NCI-H1048 (cell line): ENCODE measurements at places on chromosomes 12 and 14.

DNA sequence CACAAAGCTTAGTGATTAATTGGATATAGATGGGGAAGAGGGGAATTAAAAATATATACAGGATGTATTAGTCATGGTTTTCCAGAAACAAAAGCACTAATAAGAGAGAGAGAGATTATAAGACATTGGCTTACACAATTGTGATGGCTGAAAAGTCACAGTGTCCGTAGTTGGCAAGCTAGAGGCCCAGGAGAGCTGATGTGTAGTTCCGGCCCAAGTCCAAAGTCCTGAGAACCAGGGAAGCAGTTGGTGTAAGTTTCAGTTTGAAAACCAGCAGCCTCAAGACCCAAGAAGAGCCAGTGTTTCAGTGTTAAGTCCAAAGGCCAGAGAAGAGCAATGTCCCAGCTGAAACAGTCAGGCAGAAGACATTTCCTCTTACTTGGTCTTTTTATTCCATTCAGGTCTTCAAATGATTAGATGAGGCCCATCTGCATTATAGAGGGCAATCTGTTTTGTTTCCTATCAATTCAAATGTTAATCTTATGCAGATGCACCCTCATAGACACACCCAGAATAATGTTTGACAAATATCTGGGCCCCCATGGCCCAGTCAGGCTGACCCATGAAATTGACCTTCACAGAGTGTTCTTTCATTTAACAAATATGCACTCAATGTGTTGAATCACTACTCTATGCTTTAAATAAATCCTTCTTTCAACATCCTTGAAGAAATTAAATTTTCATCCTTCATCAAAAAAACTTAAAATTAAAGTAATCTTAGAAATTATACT lies 67.2 kb upstream of the DIO2 start:
- no peak for DNase-seq

GRCh38 chr12:80241576-80242273 lies 142.4 kb downstream of the OTOGL start:
- no peak for DNase-seq

DNA sequence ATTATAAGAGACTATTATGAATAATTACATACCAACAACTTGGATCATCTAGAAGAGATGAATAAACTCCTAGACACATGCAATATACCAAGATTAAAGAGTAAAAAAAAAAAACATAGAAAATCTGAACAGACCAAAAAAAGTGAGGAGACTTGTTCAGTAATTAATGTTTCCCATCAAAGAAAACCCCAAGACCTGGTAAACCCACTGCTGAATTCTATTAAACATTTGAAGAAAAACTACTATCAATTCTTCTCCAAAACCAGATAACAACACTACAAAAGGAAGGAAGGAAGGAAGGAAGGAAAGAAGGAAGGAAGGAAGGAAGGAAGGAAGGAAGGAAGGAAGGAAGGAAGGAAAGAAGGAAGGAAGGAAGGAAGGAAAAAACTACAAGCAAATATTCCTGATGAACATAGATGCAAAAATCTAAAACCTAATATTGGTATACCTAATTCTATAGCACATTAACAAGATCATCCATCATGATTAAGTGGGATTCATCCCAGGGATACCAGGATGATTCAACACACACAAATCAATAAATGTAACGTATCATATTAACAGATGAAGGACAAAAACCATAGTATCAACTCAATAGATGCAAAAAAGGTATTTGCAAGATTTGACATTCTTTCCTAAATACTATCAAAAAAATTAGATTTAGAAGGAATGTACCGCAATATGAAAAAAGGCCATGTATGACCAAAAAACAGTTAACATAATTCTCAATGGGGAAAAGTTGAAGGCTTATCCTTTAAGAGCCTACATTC lies 445.5 kb downstream of the KCNH5 start:
- no peak for DNase-seq

DNA sequence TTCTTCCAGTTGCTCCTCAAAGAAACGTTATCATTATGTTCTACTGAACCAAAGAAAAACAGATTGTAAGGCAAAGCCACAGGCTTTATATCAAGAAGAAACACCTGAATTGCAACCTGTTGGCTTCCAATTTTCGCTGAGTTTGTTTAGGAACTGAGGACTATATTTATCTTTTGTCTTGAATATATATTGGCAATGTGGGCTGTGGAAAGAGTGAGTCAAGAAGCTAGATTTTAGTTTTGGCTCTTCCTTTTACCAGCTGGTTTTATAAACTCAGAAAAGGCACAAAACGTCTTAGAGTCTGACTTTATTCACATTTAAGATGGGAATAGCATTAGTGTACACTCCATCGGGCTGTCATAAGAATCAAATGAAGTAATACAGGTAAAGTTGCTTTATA lies 10.4 kb upstream of the PTHLH start:
- no peak for DNase-seq

- DNase-seq: no peak
Measured at GRCh38 chr12:12622418-12622817, 10.7 kb downstream of the CREBL2 start.

GRCh38 chr14:94115058-94115591 lies 4.6 kb downstream of the IFI27 start:
- no peak for DNase-seq

GRCh38 chr14:81884382-81884781 lies 350.7 kb upstream of the SEL1L start:
- DNase-seq: no peak

- DNase-seq: no peak
Measured at GRCh38 chr12:9334041-9334692, 126.0 kb upstream of the PZP start.

- DNase-seq: no peak
Measured at GRCh38 chr12:62728741-62729140, 206.2 kb downstream of the PPM1H start.

DNA sequence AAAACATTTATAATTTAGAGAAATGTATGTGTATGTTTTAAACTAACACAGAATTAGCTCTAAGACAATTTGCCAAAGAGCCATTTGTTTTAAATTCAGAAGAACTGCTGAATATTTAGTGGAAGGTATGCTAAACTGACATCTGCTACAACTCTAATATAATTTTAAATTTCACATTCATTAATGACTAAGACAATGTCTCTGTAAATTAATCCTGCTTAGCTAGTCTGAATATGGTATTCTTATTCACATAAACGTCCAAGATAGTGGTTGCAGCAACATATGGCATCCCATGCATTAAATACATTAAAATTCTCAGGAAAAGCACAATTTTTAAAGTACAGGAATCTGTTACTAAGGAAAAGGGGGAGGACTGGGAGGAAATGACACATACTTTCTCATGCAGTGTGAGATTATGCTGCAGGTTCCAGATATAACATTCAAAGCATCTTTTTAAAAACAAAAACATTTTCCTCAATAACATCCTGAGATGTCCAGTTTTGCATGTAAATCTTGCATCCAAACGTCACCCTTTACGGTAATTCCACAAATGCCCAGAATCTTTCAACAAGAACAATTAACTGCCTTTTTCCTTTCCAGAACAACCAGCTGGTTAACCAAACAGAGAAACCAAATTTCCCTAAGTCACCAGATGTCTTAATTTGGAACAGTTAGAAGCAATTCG lies 26.9 kb downstream of the WDR89 start:
- DNase-seq: no peak

- no peak for DNase-seq
Measured at GRCh38 chr12:112418273-112418607, 507 bp upstream of the PTPN11 start.

- no peak for DNase-seq
Measured at GRCh38 chr12:99847936-99848335, 136.8 kb downstream of the ANKS1B start.

DNA sequence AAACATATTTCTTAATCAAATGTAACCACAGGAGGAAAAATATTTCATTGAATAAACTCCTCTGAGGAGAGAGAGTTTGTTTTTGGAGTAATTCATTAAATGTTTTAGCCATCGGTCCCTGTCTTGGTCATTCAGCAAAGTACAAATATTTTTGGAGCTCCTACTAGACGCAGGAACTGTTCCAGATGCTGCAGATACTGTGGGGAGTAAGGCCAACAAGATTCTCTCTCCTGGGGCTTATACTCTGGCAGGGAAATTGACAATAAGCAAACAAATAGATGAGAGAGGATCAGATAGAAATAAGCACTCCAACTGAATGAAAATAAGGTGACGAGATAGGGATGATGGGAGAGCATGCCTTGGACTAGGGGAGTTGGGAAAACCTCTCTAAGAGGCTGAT lies 264.1 kb downstream of the TTC8 start:
- no peak for DNase-seq

DNA sequence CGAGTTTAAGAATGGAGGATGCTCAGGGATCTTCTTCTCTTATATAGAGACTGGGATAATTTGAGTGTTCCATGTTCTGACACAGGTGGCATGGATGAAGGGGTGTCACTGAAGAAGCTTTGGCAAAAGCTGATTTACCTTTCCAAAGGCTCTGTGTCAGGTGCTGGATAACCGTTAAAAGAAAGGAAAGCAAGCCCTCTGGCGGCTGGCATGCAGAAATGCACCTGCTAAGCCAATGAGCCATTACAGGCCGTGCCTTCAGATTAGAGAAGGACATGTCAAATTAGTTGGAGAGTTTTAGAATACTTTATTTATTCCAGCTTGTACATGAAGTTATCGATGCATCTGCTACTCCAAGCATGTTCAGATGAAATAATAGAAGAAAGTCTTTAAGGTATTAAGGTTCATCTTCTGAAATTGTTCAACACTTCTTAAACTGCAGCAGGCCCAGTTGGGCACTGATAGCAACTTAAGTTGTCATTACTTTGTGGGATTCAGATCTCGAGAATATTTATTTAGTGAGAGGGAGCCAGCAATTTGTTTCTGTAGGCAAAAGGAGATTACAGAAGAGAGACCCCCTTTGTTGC lies 678.2 kb downstream of the NRXN3 start:
- no peak for DNase-seq

DNA sequence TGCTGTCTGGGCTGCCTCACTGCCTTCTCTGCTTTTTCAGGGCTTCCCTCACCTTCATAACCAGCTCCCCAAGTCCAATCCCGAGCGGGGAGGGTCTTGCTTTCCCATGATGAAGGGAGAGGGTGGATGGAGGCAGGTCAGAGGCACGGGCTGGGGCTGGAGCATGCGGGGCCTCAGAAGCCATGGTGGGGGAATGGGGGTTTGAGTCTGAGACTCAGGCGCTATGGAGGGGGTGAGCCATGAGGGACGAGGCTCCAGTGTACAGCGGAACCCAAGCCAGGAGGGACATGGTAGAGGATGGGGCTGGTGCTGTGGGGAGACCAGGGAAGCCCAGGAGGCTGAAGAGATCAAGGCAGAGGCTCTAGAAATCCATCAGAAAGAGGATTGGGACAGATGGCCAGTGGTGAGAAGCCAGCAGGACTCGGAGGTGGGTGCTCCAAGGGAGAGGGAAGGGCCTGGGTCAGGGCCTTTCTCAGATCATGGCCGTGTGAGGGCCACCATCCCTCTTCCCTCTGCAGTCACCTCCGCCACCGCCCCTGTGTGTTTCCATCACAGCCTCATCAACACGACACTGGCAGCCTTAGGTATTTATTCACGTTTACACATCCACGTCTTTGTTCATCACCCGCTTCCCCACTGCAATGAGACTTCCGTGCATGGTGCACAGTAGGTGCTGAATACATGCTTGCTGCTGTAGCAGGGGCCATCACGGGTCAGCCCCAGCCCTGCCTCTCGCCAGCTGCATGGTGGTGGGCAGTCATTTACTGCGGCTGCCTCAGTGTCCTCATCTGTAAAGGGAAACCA lies 144.7 kb downstream of the ADGRD1 start:
- no peak for DNase-seq

GRCh38 chr12:43882578-43883178 lies 46.8 kb downstream of the TMEM117 start:
- DNase-seq: peak; percentile 6

DNA sequence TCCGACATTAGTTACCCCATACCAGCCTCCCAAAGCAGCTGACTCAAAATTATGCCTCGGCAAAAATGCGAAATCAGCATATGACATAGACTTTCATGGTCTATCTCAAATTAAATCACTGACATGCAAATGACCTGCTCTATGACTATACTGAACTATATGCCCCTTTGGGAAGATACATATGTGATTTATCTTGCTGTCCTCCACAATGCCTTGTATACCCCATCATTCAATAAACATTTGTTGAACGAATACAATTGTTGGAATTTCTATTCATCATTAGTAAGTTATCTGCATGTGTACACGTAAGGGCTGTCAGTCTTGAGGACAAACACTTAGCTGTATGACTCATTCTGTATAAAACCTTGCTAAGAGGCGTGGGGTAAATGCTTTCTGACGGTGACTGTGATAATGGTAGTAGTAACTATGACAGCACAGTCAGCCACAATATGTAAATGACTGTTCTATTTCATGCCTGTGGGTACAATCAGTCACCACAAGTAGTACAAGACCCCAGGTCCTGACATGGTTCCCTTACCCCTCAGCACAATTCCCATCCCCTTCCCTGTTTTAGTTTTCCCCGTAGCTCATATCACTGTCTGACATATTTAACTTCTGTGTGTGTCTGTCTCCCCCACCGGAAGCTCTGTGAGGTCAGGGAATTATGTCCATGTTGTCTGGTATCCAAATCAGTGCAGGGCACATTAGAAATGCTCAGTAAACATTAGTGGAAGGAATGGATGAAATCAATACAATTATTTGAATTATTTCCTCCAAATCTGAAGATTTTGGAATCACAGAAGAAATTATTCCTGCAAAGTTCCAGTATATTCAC lies 42.8 kb downstream of the STXBP6 start:
- no peak for DNase-seq

GRCh38 chr12:119713551-119714031 lies 45.7 kb downstream of the PRKAB1 start:
- DNase-seq: no peak

DNA sequence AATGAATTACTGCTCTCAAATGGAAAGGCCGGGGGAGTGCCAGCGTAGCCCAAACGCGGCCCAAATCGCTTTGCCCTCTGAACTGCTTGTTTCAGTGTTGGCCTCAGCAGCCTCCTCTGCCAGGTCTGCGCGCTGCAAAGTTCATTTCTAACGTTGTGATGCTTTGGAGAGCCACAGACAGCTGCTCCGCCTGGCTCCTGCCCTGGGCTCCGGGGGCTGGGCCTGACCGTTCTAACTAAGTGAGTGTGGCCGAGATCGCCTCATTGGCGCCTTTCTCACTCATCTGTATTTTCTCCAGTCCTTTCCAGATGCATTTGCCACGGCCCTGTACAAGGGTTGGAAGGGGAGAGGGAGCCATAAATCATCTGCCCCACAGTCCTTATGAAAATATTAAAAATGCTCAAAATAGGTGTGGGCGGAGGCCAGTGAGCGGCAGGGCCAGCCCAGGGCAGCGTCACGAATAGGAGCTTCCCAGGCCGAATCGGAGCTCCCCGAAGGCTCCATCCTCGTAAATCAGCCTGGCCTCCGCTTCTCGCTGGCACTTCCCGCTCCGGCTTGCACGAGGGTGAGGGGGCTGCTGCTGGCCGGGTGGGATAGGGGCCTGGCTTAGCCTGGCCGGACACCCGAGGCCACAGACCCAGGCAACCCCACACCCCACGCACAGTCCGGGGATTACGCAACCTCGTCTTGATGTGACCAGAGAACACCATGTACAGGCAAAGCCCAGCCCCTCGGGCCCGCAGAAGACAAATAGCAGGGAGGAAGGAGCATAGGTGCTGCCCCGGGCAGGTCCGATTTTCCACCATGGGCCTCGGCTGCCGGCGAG lies 196.6 kb upstream of the DIO3 start:
- DNase-seq: no peak
